H4 (cell line): ENCODE measurements at places on chromosomes 5 and 9. TPM values are rescaled to one million over a fixed set of nuclear protein-coding genes. Genes with fewer than 3 reads are reported as not detected.

GRCh38 chr5:123752552-123753179, 240.7 kb downstream of the CSNK1G3 start:
- peak; percentile 83 for DNase-seq

- DNase-seq = no peak
Observed at GRCh38 chr5:149760854-149761187, 30.7 kb downstream of the PPARGC1B start.

DNA sequence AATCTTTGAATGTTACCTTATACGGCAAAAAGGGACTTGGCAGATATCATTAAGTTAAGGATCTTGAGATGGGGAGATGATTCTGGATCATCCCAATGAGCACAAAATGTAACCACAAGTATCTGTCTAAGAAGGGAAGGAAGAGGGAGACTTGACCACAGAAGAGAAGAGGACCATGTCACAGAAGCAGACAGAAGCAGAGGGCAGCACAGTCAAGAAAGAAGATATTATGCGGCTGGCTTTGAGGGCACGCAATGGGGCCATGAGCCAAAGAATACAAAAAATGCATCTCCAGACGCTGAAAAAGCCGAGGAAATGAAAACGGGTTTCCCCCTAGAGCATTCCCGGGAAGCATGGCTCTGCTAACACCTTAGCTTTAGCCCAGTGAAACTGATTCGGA, 225.3 kb downstream of the NR2F1-AS1 start:
- DNase-seq = no peak

- DNase-seq = no peak
Observed at GRCh38 chr5:113237893-113238292, 196.9 kb downstream of the TSSK1B start.

DNA sequence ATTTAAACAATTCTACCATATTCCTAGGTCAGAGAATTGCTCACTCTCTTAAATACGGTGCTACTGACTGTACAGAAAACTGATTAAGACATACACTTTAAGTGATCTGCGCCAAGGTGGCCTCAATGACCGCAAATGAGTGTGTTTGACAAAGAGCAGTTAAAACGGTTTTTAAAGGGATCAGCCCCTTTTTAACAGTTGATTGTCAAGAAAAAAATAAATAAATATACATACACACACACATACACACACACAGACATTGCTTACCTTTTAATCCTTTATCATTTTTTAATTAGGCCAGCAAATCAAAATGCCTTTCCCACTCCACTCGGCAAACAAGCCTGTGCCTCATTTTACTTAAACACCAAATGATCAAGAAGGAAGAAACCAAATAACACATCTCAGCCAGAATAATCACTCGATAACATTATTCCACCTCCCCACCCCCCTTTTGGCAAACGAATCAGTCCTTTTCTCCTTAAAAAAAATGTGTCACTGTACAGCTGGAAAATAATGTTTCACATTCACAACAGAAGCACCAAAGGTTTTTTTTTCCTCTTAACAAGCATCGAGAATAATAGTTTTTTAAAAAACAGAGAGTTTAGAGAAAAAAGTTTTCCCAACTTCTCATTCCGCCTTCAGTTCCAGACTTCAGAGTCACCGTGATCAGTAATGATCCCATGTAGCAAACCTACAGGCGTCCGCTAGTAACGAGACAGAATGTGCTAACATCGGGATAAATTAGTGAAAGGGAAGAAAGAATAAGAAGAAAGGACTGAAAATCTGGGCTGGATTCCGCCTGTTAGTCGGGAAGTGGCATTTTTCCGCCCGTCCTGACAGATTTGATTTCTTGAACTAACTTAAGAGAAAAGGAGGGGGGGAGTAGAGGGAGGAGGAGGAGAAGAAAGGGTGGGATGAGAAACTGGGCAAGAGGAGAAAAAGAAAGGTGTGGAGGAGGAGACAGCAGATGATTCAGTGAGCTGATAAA, at the start of gene ZNF608:
TSS of gene ZNF608 (minus strand) at position 712 of the 988 bp plus-strand sequence. CDS start 1,650 bp downstream, outside the sequence.
- peak; percentile 90 for DNase-seq

GPR151 gene
- not detected in 2 replicates for total RNA-seq

DNA sequence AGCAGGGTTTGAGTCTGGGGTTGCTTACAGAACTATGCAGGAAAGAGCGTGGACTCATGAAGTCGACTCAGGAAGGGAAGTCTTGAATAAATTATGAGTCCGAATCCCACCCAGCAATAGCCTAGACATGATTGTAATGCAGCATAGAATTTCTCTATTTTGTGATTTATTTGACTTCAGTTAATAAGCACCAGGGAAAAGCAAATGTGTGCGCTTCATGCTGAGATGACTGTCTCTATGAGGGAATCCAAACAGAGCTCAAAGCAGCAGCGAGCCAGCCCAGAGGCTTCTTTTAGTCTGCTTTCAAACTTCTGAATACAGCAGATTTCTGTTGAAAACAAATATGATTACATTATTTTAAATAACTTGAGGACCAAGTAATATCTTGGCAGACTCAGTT, 188.0 kb downstream of the SEMA6A start:
- no peak for DNase-seq
